Dorsolateral prefrontal cortex (tissue), 122 donors: ENCODE measurements at places on chromosomes 6 and 20.

GRCh38 chr20:57964011-57964862, 254.4 kb upstream of the PMEPA1 start:
- no peak for DNase-seq

- no peak for DNase-seq
These were observed 49.5 kb downstream of the TRERF1 start for GRCh38 chr6:42402184-42402583.

GRCh38 chr6:5956939-5957338, 49.8 kb downstream of the NRN1 start:
- no peak for DNase-seq

DNA sequence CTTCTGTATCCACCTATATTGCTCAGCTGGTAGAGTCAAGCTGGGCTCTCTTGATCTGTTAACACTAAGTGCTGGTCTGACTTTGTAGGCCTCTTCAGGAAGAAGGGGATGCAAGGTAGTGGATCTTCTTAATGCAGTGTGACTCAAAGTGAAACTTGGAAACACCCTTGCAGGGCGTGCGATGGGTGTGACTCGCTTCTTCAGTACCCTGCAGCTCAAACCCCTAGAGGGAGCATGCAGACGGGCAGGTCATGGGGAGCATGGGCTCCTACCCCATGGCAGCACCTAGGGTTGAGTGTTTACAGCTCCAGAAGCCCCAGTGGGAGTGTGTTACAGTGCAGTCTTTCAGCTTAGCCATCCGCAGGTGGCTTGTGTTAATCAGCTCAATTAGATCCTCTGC, 757 bp upstream of the SAMD3 start:
- no peak for DNase-seq

- no peak for DNase-seq
These were observed 95.4 kb downstream of the MKKS start for GRCh38 chr20:10338426-10339180.

DNA sequence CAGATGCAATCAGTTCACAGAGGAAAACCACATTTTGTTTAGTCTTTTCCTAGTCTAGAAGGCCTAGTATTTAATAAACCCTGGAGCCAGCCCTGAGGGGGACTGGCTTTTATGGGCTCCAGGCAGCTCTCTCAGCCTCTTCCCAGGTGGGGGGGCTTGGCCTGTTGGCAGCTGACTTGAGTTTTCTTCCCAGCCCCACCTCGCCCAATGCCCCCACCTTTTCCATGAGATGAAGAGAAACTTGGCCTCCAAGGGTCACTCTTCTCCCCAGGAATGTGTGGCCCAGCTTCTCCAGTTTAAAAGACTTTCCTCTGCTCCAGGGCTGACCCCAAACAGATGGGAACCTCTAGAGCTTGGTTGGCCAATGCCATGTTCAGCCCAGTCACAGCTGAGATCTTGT, 196.1 kb downstream of the BMP7 start:
- no peak for DNase-seq

DNA sequence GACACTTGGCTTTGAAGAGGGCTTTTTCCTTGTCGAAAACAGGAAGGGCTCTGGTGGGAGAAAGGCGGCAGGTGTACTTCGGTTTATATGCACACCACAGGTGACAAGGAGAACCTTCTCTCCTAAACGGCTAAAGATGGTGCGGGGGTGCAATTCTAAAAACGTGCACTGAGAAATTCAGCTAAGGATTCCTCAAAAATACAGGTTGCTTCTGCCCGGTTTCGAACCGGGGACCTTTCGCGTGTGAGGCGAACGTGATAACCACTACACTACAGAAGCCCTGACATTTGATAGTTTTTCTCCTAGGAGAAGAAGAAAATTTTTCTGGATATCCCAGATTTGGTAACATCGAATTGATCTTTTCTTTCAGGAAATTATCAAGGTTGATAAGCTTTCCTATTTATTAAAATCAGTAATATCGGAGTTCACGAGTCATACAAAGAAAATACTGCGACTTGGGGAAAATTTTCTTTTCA, 32.0 kb downstream of the POM121L2 start:
- DNase-seq = no peak

GRCh38 chr6:84260196-84260595, 32.8 kb upstream of the CEP162 start:
- DNase-seq = no peak

- DNase-seq = no peak
These were observed 14.2 kb downstream of the ANKRD66 start for GRCh38 chr6:46760925-46761324.

DNA sequence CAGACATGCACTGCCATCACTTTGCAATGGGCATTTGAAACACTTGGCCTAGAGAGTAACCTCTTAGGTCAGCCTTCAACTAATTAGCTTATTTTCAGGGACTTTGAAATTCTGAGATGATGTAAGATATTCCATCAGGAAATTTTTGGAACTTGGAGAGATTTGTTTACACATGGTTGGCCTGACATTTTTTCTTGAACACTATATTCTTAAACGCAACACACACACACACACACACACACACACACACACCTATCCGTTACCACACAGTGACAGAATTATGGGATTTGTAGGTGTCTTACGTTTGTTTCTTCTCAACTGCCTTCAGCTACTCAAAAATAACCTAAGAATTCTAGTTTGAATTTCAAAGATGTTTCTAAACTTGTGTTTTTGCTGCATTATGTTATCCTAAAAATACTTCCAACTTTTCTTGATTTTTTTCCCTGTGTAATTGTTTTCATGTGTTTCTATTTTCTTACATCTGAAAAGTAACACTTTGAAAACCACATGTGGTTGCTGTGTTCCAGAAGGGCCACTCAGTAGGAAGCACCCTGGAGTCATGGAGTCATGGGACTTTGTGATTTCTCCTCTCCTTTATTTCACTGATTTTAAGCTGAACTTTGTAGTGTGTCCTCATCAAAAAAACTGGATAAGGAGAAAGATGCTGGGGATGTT, 31.9 kb downstream of the MARCKS start:
- no peak for DNase-seq

DNA sequence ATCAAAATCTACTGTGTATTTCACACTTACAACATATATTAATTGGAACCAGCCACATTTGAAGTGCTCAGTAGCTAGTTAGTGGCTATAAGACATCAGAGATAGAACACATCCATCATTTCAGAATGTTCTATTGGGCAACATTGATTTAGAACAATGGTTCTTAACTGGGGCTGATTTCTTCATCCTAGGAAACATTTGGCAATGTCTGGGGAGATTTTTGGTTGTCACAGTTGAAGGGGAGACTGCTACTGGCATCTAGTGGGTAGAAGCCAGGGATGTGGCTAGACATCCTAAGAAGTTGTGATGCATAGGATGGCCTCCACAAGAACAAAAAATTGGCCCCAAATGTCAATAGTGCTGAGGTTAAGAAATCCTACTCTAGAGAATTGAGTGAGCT, 132.5 kb downstream of the OLIG3 start:
- DNase-seq = no peak

GRCh38 chr6:52231406-52232127, 12.7 kb downstream of the IL17F start:
- no peak for DNase-seq

- no peak for DNase-seq
These were observed 2.9 kb upstream of the SOD2 start for GRCh38 chr6:159695984-159696383.

DNA sequence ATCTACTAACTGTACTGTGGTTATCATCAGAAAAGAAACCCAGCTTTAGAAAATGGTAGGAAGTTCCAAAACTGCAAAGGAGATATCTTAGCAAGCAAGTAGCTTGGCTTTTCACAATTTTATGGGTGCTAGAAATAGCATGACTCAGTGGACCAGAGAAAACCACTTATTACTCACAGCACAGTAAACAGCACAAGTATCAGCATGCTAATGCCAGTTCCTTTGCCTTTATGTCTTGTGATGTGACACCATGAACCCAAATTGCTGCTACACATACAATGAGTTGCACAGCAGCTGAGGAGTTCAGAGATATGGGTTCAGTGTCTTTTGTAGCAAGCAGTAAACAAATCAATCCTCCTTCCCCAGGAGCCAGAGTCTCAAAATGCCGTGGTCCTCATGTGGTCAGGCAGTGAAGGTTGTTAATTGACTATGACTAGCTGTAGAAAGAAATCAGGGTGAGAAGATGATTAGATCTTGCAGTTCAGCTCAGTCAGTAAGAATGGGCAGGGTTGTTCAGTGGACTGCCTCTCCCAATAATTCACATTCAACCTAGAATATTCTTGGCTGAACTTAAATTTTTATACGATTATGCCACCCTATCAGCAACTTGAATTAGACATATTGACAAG, 73.3 kb downstream of the OPRM1 start:
- no peak for DNase-seq

- peak; percentile 50 for DNase-seq
These were observed 520 bp downstream of the SLC24A3 start for GRCh38 chr20:19212821-19213502.

GRCh38 chr6:152087096-152087495, 279.6 kb downstream of the ESR1 start:
- no peak for DNase-seq

DNA sequence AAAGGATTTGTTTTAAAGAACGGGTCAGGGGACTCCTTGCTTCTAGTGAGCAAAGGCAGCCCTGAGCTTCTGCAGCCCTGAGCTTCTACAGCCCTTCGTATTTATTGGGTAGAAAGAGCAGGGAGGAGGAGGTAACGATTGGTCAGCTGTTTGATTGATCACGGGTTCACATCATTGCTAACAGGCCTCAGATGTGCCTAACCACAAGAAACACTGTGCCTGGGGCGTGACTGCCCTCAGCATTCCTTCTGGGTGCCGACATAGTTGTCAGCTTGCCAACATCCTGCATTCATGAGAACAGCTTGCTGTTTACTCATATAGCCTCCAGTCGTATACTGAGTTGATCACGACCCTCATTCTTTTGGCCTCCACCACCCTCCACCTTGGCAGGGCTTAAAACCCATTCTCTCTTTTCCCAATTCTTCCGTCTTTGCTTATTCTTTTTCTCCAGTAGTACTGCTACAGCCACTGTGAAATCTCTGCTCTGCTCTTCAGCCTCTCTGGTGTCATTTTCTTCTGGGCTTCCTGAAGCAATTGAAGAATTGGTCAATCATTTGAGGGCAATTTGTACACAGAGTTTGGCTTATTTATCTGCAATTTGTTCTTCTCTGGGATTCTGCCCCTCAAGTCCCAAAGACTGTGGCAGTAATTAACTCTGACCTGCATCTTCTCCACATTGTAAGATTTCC, 25.4 kb upstream of the NOP56 start:
- no peak for DNase-seq

DNA sequence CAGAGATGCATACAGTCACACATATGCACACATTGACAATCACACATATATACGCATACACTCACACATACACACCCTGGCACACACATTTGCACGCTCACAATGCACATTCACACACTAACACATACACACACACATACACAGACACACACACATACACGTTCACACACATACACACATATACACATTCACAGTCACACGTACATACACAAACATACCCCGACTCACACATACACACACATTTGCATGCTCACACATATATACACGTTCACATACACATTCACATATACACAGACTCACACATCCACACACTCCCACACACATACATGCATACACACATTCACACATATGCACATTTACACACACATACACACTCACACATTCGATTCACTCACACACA, 366.8 kb upstream of the ID4 start:
- DNase-seq = no peak

DNA sequence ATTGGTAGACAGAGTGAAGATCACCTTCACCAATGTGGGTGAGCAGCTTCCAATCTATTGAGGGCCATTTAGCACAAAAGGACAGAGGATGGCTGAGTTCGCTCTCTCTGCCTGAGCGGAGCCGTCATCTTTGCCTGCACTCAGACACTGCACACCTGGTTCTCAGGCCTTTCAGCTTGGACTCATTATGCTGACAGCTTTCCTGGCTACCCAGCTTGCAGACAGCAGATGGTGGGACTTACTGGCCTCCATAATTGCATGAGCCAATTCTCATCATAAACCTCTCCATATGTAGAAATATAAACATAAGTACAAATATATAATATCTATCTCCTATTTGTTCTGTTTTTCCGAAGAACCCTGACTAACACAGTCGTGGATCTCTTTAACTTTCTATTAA, 13.7 kb downstream of the TBXT start:
- no peak for DNase-seq

- no peak for DNase-seq
These were observed 107.7 kb upstream of the DTNBP1 start for GRCh38 chr6:15770347-15771143.

DNA sequence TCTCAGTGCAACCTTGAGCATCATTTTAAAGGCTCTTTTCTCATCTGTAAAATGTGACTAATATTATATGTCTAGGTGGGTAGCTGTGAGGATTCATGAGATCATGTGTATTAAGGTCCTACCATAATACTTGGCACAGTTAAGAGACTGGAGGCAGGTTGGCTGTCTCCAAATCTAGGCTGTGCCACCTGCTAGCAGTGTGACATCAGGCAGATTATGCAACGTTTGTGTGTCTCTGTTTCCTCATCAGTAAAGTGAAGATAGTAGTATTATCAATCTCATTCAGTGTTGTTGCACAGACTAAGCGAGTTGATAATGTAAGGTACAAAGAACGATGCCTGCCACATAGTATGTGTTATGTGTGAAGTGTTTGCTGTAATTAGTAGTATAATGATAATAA, 227.4 kb downstream of the SAMD5 start:
- DNase-seq = no peak

- no peak for DNase-seq
These were observed 46.0 kb downstream of the TIAM2 start for GRCh38 chr6:155040901-155041650.

DNA sequence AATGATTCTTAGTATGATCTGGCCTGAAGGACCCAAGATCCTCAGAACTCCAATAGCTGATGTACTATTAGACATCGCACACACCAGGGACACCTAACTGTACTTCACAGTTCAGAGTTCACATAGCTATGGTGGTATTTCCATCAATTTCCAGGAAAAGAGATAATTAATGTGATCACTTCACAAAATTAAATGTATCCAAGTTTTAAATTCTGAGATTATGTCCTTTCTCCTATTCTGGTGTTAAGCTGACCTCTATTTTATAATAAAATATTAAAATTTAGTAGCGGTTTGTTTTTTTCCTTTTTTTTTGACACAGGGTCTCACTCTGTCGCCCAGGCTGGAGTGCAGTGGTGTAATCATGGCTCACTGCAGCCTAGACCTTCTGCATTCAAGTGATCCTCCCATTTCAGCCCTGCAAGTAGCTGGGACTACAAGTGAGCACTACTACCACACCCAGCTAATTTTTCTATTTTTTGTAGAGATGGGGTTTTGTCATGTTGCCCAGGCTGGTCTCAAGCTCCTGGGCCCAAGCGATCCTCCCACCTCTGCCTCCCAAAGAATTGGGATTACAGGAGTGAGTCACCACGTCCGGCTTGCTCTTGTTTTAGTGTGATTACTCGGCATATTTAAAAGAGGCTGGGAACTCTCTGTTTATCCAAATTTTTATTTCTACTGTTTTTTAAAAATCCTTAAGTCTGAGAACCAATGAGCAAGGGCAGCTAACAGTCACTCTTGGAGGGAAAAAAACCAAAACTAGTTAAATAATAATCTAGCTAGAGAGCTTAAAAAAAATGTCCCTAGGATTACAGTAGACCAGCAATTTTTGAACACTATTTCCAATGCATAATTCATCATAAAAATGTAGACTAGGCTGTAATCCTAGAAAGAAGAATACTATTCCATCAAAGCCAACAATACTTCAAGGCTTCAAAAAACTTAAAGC, 16.0 kb downstream of the KIF13A start:
- no peak for DNase-seq
